HCT116 (cell line): ENCODE measurements at places on chromosomes 7 and 10.
A peak's percentile ranks its signal among the peaks of the same experiment; 100 is the strongest.

- H3K27ac ChIP-seq = no peak overlapping the region
- peaks cover 33% of the 10 kb centered on the region for H3K4me1 ChIP-seq
- H3K4me3 ChIP-seq = no peak overlapping the region
- H3K36me3 ChIP-seq = no peaks in the 10 kb centered on the region
- no peaks in the 10 kb centered on the region; the same call in 1 of the 2 replicates for H3K27me3 ChIP-seq
- DNase-seq = no peak
These were observed 4.0 kb upstream of the CFAP58 start for GRCh38 chr10:104349623-104350126.

- no peak overlapping the region for H3K4me3 ChIP-seq
- no peak for DNase-seq
- no peaks in the 10 kb centered on the region for H3K4me1 ChIP-seq
- no peaks in the 10 kb centered on the region for H3K36me3 ChIP-seq
These were observed 1164.0 kb upstream of the CELF2 start for GRCh38 chr10:9853405-9854355.

DNA sequence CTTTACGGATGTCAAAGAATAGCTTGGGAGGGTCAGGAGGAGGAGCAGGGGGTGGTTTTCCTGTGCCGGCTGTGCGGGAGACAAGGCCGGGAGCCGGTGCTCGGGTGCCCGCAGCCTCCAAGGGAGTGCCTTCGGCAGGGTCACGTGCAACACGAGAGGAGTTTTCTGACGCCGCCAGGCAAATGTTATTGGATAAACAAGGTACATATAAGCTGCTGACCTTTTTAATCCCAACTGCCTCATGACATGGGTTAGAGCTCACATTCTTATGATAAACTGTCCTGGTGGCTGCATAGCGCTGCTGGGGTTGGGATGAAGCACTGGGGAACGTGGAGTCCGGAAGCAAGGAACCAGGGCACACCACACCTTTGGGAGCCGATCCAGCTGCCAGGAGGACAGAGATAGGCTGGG is 124.8 kb upstream of the PDLIM1 start:
- H3K4me1 ChIP-seq = no peaks in the 10 kb centered on the region
- no peak overlapping the region for H3K4me3 ChIP-seq
- no peaks in the 10 kb centered on the region; the same call in 1 of the 2 replicates for H3K27me3 ChIP-seq
- no peak for DNase-seq
- no peaks in the 10 kb centered on the region for H3K36me3 ChIP-seq
- H3K27ac ChIP-seq = no peak overlapping the region

- no peaks in the 10 kb centered on the region for H3K4me1 ChIP-seq
- no peak overlapping the region for H3K4me3 ChIP-seq
- no peaks in the 10 kb centered on the region for H3K27me3 ChIP-seq
- no peak overlapping the region for H3K27ac ChIP-seq
- H3K36me3 ChIP-seq = peaks cover 40% of the 10 kb centered on the region
- no peak for DNase-seq
These were observed 36.7 kb upstream of the NCAPG2 start for GRCh38 chr7:158741294-158741666.

- H3K36me3 ChIP-seq = no peaks in the 10 kb centered on the region
- H3K27ac ChIP-seq = no peak overlapping the region
- DNase-seq = no peak
- peaks cover 3% of the 10 kb centered on the region; the same call in 1 of the 2 replicates for H3K4me1 ChIP-seq
- H3K4me3 ChIP-seq = no peak overlapping the region
- no peaks in the 10 kb centered on the region for H3K27me3 ChIP-seq
These were observed 155.8 kb downstream of the OAT start for GRCh38 chr10:124262971-124263370.

- peaks cover 9% of the 10 kb centered on the region for H3K4me1 ChIP-seq
- no peaks in the 10 kb centered on the region for H3K36me3 ChIP-seq
- no peak for DNase-seq
- no peaks in the 10 kb centered on the region for H3K27me3 ChIP-seq
These were observed 8.3 kb downstream of the IQCE start for GRCh38 chr7:2566890-2567678.

DNA sequence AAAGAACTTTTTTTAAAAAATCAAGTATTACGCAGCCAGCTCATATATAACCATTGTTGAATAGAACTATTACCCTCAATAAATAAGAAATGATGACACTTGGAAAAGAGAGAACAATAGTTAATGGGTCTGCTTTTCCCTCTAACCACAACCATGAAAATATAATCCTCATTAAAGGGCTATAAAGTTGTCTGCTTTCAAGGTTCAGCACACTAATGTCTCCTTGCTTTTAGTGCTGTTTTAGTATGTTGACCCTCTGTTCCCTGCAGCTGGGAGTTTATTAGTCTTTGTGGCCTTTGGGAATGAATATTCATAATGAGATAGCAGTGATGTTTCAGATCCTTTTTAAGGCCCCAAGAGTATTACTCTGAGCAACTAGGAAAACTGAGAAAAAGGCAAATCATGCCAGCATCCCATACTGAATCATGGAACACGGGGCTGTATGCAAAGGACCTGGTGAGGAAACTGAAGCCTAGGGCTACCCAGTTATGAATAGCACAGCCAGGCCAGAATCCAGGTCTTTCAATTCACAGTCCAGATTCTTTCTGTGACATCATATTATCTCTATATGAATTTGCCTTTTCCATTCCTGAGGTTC is 332.0 kb upstream of the LRGUK start:
- no peaks in the 10 kb centered on the region for H3K4me1 ChIP-seq
- H3K36me3 ChIP-seq = no peaks in the 10 kb centered on the region
- no peak overlapping the region for H3K27ac ChIP-seq
- no peak overlapping the region for H3K4me3 ChIP-seq

DNA sequence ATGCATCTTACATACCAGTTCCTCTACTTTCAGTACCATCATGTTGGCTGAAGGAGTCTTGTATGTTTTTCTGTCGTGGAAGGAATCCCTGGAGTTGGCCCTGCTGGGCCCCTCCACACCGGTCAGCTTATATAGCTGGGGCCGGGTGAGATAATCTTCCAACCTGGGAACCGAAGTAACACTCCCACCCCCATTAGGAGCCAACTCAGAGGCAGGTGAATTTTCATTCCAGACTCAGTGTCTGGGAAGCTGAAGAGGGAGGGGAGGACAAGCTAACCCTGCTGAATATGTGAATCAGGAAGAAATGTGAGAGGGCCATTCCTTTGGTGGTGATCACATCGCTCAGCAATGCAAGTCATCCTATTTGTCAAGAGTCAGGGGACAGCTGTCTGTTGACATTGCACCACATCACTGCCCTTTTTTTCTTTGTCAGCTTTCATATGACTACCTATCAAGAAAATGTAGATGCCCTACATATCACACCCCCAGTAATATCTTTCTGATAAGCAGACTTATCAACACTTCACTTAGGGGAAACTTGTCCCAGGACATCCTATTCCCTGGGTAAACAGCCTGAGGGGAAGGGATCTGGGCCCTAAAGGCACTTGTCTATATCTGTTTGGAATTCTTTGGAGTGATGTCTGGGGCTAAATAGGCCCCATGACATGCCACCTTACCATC is at the start of gene ANKRD1:
Gene ANKRD1 (minus strand): TSS at position 102 of the 681 bp plus-strand sequence. CDS start 60 bp downstream, at position 42.
- no peaks in the 10 kb centered on the region for H3K36me3 ChIP-seq
- peak; percentile 60 for DNase-seq
- H3K27ac ChIP-seq = no peak within 1 kb of the TSS

DNA sequence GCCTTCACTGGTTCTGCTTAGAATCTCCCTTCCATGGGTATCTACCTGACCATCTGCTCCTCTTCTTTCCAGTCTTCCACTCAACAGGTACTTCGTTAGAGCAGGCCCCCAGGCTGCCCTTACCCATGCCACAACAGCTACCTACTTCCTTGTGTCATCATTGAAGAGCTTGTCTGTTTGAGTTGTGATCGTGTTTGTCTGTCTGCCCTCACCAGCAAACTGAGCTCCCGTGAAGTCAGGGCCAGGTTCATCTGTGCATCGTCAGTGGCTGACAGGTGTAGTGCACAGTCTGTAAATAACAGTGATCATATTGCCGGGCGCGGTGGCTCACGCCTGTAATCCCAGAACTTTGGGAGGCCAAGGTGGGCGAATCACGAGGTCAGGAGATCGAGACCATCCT is 5.0 kb downstream of the NIPSNAP2 start:
- no peaks in the 10 kb centered on the region for H3K27me3 ChIP-seq
- no peaks in the 10 kb centered on the region for H3K36me3 ChIP-seq
- no peak overlapping the region for H3K4me3 ChIP-seq
- DNase-seq = no peak
- H3K27ac ChIP-seq = no peak overlapping the region
